ENCODE measurements at places on chromosomes 5 and 9.
A peak's percentile ranks its signal among the peaks of the same experiment; 100 is the strongest.

- DNase-seq, result peak; percentile 89
Measured at GRCh38 chr5:16784843-16785791, 151.0 kb downstream of the MYO10 start.

DNA sequence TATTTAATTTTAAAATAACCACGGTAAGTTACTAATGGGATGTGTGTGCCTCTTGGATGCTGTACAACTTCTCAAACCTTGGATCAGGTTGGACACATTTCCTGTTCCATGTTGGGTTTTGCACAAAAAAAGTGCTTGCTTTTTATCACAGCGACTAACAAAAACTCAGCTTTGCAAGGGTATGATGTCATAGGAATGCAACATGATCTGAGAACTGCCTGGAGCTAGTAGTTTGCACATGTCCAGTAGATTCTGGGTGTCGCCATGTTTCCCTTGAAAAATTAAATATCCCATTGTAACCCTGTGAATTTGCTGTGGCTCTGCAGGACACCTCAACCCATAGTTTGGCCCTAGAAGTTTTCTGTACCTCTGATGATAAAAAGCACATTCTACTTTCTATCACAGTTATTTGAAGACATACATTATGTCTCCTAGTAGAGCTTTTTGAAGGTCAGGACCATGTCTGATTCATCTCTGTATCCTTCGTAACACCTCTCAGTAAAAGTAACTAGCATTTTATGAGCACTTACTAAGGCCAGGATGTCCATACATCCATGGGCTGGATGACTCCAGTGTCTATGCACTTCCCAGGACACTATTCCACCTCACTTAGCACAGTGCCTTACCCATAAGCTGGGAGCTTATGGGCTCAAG lies 11.5 kb upstream of the FRMPD1 start:
- DNase-seq, result no peak

- peak; percentile 11 for DNase-seq
Measured at GRCh38 chr5:75265731-75266130, 29.1 kb upstream of the ANKRD31 start.

DNA sequence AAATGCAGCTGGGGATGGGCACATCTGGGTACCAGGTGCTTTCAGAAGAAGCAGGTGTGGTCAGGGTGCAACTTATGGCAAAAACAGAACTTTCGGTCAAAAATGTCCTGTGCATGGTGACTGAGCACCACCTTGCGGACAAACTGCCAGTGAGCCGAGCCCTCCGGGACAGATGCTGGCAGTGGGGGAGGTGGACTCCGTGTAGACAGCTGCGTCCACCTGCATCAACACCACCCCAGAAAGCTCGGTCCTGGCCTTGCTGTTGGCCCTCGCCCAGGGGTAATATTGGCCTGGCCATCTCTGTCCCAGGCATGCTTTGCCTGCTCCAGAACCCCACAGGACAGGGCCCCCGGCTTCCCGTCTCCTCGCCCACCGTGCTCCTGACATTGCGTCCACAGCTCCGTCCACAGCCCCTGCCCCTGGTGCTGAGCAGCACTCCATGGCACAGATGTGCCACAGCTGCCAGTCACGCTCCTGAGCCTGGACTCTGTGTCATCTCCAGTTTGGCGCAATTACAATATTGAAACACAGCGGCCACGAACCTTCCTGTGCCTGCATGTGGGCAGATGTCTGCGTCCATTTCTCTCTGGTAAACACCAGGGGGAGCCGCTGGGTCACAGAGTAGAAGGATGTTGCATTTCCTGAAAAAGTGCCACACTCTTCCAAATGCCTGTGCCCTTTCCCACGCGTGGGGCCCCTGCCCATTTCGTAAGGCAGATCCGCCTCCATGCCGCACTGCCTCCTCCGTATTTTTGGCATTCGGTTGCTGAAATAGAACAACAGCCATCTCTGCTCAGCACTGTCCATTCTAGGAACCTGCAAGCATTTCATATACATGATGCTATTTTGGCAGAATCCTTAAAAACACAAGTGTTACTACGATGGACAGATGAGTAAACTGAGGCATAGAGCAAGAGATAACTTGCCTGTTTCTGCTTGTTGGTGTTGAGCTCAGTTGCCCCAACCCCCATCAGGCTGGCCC lies 33.4 kb upstream of the SLC6A19 start:
- peak; percentile 72 for DNase-seq

DNA sequence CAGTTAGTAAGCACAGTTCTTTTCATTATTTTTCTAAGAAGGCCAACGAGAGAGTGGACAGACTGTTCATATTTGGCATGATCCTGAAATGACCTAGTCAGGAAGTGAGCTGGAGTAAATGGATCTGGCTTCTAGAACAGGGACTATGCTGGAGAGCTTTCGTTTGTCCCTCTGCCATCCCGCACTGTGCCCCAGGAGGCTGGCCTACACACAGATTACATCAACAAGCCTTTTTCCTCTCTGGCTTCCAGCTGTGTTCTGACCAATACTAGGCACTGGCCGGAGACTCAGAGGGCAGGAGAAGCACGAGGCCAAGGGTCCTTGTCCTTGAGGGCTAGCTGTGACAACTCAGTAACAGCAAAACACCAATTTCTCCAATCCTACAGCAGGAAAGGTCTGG lies 127.8 kb downstream of the MED27 start:
- DNase-seq, result no peak

DNA sequence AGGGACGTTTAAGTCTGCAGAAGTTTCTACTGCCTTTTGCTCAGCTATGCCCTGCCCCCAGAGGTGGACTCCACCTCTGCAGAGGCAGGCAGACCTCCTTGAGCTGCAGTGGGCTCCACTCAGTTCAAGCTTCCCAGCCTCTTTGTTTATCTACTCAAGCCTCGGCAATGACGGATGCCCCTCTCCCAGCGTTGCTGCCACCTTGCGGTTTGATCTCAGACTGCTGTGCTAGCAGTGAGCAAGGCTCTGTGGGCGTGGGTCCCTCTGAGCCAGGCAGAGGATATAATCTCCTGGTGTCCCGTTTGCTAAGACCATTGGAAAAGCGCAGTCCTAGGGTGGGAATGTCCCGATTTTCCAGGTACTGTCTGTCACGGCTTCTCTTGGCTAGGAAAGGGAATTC lies 2188.5 kb upstream of the WWC1 start:
- DNase-seq, result no peak

DNA sequence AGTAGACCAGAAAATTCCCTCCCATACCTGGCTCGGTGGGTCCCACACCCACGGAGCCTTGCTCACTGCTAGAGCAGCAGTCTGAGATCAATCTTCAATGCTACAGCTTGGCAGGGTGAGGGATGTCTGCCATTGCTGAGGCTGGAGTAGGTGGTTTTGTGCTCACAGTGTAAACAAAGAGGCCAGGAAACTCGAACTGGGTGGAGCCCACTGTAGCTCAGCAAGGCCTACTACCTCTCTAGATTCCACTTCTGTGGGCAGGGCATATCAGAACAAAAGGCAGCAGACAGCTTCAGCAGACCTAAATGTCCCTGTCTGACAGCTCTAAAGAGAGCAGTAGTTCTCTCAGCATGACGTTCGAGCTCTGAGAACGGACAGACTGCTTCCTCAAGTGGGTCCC lies 5.6 kb upstream of the GZMA start:
- peak; percentile 15 for DNase-seq

DNA sequence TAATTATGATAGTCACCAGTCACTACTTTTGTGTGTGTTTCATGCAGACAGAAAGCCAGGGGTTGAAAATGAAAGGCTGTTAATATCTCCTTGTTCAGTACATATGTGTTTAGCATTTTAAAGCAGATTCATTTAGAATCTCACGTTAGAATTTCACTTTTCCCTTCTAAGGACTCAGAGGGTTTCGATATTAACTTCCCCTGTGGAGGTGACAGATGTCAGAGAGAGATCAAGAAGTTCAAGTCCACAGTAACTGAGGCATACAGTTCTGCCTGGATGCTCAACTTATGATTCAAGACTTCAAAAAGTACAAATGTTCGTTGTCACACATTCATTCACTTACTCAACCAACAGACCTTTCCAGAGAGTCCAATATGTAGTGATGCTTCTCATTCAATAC lies 251.1 kb downstream of the EBF1 start:
- peak; percentile 29 for DNase-seq

DNA sequence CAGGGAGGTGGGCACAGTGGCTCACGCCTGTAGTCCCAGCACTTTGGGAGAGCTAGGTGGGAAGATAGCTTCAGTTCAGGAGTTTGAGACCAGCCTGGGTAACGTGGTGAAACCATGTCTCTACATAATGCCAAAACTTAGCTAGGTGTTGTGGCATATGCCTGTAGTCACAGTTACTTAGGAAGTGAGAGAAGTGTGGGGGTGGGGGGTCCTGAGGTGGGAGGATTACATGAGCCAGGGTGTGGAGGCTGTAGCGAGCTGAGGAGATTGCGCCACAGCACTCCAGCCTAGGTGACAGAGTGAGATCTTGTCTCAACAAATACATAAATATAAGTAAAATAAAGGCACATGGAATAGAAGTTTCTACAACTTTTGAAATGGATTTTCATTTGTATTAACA lies 23.1 kb downstream of the VCAN start:
- DNase-seq, result no peak

GRCh38 chr9:3807601-3808000 lies 281.8 kb upstream of the RFX3 start:
- DNase-seq, result no peak

- DNase-seq, result no peak
Measured at GRCh38 chr9:133768859-133769510, 30.8 kb upstream of the SARDH start.

- no peak for DNase-seq
Measured at GRCh38 chr5:59698207-59699178, 195.0 kb downstream of the PDE4D start.

All from activated CD4-positive, alpha-beta T cell treated with anti-CD3 and anti-CD28 coated beads, Interleukin-2, Interleukin-6, amounts not matched to agents 100 ng/mL and 50 ng/mL, durations not matched to agents 16 hours and 8 hours (primary cell).